GM03348 (cell line): ENCODE measurements at places on chromosomes 3 and 15.

- no peak for DNase-seq
Measured at GRCh38 chr3:136952292-136952691, 5.5 kb upstream of the IL20RB start.

DNA sequence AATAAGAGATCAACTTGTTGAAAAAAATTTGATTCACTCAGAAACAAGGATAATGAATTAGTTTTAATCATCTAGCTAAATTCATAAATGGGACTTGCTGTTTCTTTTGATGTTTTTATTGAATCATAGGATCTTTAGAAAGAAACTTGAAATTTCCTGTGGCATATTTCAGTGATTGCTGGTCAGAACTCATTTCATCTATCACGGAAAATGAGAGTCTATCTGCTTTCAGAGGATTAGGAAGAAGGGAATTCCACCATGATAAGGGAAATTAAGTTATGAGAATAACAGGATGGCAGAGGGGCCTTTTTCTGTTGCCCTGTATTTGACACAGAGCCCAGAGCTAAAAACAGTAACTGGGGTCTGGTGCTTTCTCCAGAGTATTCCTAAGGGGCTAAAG lies 44.9 kb upstream of the CCNL1 start:
- no peak for DNase-seq

GRCh38 chr3:122986693-122987179 lies 40.8 kb downstream of the SEMA5B start:
- no peak for DNase-seq

DNA sequence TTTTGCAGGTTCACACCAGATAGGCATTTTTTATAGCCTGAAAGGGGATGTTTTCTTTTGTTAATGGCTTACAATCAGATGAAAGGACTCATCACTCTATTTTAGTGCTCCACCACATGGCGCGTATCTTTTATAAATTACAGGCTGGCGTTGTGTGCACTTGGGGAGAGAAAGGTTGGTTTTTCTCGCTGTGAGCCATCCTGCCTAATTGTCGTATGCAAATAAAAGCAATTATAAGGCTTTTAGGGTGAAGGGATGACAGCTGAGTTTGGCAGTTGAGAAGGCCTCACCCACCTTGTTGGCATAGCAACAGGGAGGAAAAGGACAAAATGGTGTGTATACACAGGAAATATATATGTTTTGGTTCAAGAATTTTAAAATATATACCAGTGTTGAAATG lies 268.0 kb downstream of the NR2F2 start:
- DNase-seq = no peak

GRCh38 chr3:186788482-186789370 lies 5.3 kb downstream of the EIF4A2 start:
- DNase-seq = no peak

DNA sequence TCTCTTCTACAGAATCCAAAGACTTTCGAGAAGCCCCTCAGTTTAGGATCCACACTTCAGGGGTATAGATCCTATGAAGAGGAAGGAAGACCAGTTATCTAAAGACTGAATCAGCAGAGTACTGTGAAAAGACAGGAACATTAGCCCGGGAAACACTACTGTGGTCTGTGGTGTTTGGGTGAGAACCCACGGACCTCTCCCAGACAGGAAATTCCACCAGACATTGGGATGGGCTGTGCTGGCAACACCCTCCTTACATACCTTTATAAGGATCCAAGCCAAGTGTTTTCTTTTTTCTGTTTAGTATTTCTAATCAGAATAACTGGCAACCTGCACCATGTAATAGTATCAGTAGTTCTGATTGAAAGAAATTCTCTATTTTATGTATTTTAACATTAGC lies 14.1 kb downstream of the TMEM207 start:
- DNase-seq = peak; percentile 24

GRCh38 chr3:72376956-72377710 lies 471.1 kb downstream of the SHQ1 start:
- DNase-seq = no peak

DNA sequence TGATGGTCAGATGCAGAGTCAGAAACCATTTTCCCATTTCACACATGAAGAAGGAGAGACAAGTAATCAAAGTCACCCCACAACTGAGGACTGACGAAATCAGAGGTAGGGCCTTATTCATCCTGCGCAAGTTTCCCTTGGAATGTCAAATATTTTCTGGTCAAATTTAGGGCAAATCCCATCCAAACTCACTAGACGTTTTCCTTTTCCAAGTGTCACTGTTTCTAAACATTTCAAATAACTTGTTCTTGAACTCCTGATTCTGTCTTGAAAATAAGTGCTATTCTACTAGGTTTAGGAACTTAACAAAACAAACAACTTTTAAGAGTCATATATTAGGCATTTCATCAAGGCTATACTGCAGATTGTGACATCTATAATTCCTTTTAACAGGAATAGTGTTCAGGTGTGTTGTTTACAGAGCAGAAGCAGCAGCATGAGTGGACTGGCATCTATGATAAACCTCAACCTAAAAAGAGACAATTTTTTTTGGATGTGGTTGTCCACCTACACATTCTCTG lies 40.7 kb downstream of the SUMF1 start:
- no peak for DNase-seq

DNA sequence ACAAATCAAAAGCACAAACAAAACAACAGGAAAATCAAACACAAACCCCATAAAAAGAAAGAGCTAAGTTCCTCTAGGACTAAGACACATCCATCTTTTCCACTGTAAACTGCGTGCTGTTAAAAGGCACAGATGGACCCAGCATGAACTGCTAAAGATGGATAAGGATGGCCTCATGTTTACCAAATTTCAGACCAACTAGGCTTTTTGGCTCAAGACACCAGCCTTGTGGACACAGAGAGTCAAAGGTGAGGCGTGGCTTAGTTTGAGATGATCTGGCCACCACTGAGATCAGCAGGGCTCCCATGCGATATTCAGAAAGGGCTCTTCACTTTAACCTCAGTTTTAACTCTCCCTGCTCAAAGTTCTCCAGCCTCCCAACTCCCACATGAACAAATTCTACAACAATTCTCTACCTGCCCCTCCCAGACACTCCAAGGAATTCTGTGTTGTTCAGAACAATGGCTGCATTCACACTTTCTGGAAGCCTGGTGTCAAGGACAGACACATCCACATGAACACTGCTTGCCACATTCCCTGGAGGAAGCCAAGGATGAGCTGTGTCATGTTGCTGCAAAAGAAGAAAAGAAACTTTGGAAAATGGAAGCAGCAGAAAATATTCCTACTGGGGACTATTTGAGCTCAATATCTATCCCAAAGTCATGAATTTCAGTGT lies 198.4 kb upstream of the LRRN1 start:
- DNase-seq = no peak

- DNase-seq = no peak
Measured at GRCh38 chr3:23904545-23904944, 12.2 kb downstream of the NKIRAS1 start.

DNA sequence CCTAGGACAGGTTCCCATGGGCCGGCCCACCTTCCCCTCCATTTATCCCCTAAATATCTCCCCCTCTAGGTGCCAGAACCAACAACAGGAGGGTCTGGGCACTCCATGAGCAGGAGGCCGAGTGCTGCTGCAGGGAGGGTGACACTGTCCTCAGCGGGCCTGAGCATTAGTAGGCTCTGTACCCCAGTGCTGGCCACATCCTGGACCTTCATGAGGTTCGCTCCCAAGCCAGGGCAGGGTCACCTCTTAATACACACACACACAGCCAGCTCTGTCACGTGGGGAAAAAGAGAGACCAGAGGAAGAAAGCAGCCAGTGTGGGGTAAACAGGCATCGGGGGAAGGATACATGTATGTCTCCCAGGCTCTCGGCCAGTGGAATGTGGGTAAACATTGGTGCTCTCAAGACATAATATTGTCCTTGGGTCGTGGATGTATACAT lies 27.9 kb upstream of the SEMA3F start:
- no peak for DNase-seq

GRCh38 chr15:88238618-88239430 lies 17.7 kb downstream of the NTRK3 start:
- peak; percentile 75 for DNase-seq

GRCh38 chr3:111112913-111113312 lies 41.3 kb downstream of the NECTIN3 start:
- DNase-seq = no peak

DNA sequence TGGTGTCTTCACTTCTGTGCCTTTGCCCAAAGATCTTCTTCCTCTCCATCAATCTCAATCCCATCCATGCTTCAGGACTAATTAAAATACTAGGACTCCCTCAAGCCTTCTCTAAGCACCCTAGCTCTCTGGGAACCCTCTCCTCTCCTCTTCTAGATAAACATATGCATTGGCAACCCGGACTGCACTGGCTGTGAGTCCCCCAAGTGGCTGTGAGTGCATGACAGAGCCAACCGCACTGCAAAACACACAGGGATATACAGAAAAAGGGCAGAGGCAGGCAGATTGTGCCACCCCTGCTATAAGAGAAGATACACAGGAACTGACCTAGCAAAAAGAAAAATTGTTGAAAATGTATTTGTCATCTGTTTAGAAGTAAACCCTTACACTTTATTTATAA lies 457.1 kb downstream of the MFSD1 start:
- DNase-seq = no peak

DNA sequence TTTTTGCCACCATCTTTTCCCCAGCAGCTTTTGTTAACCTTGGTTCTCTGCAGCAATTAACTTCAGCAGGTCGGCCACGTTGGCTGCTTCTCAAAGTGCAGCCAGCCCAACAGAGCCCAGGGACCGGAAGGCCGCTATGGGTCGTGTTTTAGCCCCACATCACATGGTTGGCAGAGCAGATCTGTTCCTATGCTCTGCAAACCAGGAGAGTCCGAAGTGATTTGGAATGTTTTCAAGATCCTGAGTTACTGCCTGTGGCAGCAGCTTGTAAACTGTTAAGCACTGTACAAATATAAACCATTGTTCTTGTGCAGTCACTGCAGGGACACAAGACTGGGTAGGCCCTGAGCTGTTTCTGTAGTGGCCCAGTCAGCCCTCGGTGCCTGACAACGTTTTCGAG lies 69.6 kb upstream of the MYZAP start:
- no peak for DNase-seq

- DNase-seq = peak; percentile 18
Measured at GRCh38 chr3:114375608-114376421, 82.0 kb downstream of the TIGIT start.

- no peak for DNase-seq
Measured at GRCh38 chr15:42092398-42093318, 1.7 kb downstream of the PLA2G4D start.

GRCh38 chr3:6112546-6112945 lies 748.4 kb upstream of the GRM7 start:
- no peak for DNase-seq
